ENCODE measurements at places on chromosomes 1 and 21. TPM values are rescaled to one million over a fixed set of nuclear protein-coding genes. Genes with fewer than 3 reads are reported as not detected.

GRCh38 chr21:45405271-45405818, 380 bp downstream of the COL18A1 start:
- peak; percentile 13 for ATAC-seq

- ATAC-seq = peak; percentile 35
These were observed 15.6 kb upstream of the TTLL10 start for GRCh38 chr1:1157914-1158710.

- ATAC-seq = no peak
These were observed 643 bp downstream of the FNDC5 start for GRCh38 chr1:32869923-32870614.

The TNFRSF18 gene
- total RNA-seq = 16.3 TPM

The S100A13 gene
- 52.5 TPM for total RNA-seq
